ENCODE measurements at places on chromosomes 1 and 21.

GRCh38 chr21:42527489-42528158 is 14.0 kb downstream of the SLC37A1 start:
- no peak for DNase-seq

GRCh38 chr21:42650033-42650370 is 3.4 kb upstream of the PDE9A start:
- DNase-seq, result no peak

- DNase-seq, result no peak
These were observed 1.2 kb downstream of the GBP5 start for GRCh38 chr1:89271341-89272015.

DNA sequence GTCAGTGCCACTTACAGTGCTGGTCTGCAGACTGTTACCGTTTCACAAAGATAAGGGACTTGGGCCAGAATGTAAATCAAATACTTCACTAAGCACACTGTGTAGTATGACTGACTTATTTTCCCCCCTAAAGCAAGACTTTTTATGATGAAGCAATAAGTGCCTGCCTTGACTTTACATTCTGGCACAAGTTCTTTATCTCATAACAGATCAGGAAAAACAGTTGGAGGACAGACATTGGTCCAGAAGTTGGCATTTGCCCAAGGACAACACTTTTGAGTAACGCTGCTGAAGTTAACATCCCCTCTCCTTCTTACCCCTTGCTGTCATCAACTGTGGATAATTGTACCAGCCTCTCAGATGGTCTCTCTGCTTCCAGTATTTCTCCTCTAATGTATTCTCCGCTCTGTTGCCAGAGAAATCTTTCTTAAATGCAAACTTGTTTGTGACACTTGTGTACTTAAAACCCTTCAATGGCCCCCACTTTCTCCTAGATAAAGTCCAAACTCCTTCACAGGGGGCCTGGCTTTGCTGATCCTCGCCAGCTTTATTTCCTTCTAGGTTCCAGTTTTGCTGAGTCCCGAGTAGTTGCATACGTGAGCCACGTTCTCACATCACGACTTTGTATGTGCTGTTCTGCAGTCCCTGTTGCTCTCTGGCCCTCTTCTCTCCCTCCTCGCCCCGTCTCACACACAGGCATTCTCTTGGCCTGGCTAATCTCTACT is 45.7 kb downstream of the S1PR1 start:
- no peak for DNase-seq

GRCh38 chr1:102886638-102887037 is 221.7 kb downstream of the COL11A1 start:
- no peak for DNase-seq

DNA sequence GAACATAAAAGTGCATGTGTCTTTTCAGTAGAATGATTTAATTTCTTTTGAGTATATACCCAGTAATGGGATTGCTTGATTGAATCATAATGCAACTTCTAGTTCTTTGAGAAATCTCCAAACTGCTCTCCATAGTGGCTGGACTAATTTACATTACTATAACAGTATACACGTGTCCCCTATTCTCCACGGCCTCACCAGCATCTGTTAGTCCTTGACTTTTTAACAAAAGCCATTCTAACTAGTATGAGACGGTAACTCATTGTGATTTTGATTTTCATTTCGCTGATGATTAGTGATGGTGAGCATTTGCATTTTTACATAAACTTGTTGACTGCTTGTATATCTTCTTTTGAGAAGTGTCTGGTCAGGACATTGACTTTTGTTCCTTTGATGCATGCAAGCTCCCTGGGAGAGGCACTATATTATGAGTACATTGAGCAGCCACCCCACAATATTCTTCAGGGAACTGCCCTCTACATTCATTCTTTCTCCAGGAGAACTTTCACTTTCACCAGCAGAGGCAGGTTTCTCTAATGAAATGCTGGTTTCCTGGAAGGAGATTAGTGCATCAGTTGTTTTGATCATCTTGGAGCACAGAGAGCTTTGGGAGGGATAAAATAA is 51.9 kb upstream of the LPGAT1 start:
- DNase-seq, result no peak

DNA sequence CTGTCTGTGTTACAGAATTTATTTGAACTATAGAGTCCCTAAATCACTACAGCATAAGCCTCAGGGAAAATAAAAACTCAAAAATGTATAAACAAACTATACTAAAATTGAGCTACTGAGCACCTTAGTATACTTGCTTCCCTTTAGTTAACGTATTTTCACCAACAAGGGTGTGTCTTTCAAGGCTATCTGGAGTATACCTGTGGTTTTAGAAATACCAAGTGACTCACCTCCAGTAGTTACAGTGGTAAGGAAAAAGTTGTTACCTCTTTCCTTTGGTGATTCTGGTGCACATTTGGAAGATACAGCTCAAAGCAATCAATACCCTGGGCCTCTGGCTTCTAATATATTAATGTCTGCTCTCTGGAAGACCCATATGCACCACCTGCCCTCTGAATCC is 68.0 kb upstream of the C1orf105 start:
- no peak for DNase-seq

Measured in activated gamma-delta T cell (primary cell).